ENCODE measurements at places on chromosomes 7 and 10. TPM values are rescaled to one million over a fixed set of nuclear protein-coding genes. Genes with fewer than 3 reads are reported as not detected.
A peak's percentile ranks its signal among the peaks of the same experiment; 100 is the strongest.

- peaks cover 9% of the 10 kb centered on the region for H3K36me3 ChIP-seq
- no peak for DNase-seq
- H3K4me1 ChIP-seq: peaks cover 85% of the 10 kb centered on the region
- H3K4me3 ChIP-seq: no peak overlapping the region
- H3K27ac ChIP-seq: peak overlapping the region; percentile 86
These were observed 20.6 kb upstream of the C10orf105 start for GRCh38 chr10:71740069-71740653.

DNA sequence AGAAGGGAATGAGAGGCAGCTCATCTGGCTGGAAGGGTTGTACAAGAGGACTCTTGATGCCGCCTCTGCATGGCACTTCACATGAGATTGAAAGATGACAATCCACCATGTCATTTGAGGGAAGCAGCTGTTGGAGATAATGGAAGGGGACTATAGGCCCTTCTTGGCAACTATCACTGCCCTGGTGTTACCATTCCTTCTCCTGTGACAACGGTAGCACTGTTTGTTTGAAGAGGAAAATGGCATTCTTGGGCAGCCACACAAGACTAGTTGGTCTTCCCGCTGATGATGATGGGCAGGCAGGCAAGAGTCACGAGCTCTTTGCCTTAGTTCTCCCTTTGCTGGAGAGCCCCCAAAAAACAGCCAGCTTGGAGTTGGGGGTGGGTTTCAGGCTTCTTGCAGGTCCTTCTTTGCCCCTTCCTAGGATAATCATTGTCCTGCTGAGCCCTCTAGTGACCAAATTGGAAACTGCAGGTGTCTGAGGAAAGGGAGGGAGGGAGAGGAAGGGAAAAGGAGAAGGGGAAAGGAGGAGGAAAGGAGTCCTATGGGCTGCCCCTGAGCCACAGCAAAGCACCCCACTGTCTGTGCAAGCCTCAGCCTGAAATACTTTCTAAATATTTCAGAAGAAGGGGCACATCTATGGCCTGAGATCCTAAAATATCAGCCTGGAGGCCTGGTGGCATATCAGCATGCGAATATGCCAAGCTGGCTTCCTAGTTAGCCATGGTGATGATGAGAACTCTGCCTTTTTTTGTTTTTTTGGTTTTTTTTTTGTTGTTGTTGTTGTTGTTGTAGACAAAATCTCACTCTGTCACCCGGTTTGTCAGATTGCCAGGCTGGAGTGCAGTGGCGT lies 165.6 kb upstream of the KMT2E start:
- H3K4me3 ChIP-seq: no peak overlapping the region
- H3K27me3 ChIP-seq: peaks cover 19% of the 10 kb centered on the region
- H3K36me3 ChIP-seq: no peaks in the 10 kb centered on the region

DNA sequence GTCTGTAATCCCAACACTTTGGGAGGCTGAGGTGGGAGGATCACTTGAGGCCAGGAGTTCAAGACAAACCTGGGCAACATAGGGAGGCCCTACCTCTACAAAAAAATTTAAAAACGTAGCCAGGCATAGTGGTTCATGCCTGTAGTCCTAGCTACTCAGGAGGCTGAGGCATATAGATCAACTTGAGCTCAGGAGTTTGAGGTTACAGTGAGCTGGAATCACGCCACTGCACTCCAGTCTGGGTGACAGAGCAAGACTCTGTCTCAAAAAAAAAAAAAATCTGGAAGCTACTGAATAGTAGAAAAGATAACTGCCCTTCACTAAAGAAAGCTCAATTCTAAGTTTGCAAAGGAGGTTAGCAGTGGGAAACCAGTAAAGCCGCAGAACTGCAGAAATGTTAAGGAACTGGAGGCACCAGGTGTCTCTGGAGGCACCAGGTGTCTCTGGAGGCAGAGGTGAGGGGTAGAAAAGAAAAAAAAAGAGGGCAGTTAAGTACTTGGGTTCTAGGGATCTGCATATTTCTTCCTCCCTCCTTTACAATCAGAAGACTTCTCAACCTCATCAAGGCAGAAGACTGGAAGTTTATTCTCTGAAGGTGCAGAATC lies 56.5 kb downstream of the RNLS start:
- H3K4me1 ChIP-seq: peaks cover 3% of the 10 kb centered on the region
- no peak overlapping the region for H3K4me3 ChIP-seq
- H3K36me3 ChIP-seq: no peaks in the 10 kb centered on the region
- DNase-seq: no peak
- H3K27me3 ChIP-seq: peaks cover 6% of the 10 kb centered on the region

GRCh38 chr10:30625080-30625479 lies 4.5 kb downstream of the LYZL2 start:
- H3K4me1 ChIP-seq: no peaks in the 10 kb centered on the region
- no peak overlapping the region for H3K4me3 ChIP-seq
- H3K27ac ChIP-seq: no peak overlapping the region
- H3K27me3 ChIP-seq: peaks cover 29% of the 10 kb centered on the region

- H3K4me3 ChIP-seq: no peak overlapping the region
- H3K4me1 ChIP-seq: no peaks in the 10 kb centered on the region
- H3K36me3 ChIP-seq: no peaks in the 10 kb centered on the region
- H3K27me3 ChIP-seq: peaks cover 21% of the 10 kb centered on the region
- no peak for DNase-seq
- H3K27ac ChIP-seq: no peak overlapping the region
These were observed 38.3 kb downstream of the LIPJ start for GRCh38 chr10:88624840-88625239.

DNA sequence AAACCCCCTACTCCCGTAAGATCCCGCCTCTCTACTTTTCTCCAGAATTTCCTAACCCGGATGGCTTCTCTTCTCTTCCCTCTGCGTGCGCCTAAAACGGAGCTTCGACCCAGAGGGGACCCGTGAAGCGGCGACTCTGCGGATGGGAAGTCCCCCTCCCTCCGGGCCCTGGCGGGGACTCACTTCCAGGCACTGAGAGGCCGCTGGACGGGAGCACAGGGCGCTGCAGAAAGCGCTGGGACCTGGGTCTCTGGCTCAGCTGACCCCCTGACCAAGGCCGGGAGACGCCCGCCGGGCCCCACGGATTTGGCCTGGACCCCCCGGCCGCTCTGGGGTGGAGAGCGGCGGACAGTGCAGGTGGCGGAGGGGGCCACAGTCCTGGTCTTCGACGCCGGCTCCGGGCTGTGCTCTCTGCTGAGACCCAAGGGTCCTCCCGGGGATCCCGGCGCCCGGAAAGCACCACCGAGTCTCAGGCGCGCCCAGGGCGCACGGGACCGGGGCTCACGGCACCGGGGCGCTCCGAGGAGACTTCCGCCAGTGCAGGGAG lies 688 bp upstream of the FOXL3 start:
- no peak overlapping the region for H3K27ac ChIP-seq
- H3K27me3 ChIP-seq: peaks cover 29% of the 10 kb centered on the region
- H3K4me3 ChIP-seq: no peak overlapping the region
- no peak for DNase-seq
- H3K36me3 ChIP-seq: no peaks in the 10 kb centered on the region

DNA sequence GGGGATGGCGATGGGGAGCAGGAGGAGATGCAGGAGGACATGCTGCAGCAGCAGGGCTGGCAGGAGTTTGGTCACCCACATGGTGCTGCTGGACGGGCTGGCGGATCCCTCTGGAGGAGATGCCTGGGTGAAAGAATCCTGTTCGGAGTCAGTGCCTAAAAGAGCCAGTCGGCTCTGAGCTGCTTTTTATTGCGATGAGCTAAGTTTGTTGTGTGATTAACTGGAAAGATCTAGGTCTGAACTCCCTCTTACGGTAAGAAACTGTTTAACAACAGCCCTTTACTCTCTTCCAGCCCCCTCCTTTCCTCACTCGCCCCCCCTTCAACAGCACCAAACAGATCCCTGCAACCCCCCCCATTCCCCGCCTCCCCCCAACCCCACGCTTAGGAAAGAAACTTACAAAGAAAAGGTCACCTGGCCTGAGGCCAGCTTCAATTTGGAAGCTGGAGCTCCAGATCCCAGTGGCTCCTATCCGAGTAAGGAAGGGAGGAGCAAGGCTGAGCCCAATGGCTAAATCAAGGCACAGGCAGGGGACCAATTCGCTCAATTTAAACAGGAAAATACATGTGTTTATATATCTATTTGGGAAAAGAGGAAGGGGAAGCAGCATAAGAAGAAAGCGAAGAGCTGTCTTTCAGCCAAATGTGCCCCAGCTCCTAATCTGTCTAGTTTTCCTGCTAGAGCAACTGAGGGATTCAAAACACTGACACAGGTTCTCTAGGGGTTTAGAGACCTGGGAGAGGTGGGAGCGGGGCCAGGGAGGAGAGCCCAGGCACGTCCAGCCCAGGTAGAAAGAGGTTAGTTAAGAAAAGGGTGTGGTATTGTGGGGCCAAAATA lies at the start of gene HGF:
TSS of gene HGF (minus strand) at position 157 of the 837 bp plus-strand sequence. CDS start at position 81, 76 bp downstream.
- H3K4me1 ChIP-seq: no peaks in the 10 kb centered on the region
- H3K36me3 ChIP-seq: no peaks in the 10 kb centered on the region
- no peak for DNase-seq
- no peak within 1 kb of the TSS for H3K4me3 ChIP-seq

DNA sequence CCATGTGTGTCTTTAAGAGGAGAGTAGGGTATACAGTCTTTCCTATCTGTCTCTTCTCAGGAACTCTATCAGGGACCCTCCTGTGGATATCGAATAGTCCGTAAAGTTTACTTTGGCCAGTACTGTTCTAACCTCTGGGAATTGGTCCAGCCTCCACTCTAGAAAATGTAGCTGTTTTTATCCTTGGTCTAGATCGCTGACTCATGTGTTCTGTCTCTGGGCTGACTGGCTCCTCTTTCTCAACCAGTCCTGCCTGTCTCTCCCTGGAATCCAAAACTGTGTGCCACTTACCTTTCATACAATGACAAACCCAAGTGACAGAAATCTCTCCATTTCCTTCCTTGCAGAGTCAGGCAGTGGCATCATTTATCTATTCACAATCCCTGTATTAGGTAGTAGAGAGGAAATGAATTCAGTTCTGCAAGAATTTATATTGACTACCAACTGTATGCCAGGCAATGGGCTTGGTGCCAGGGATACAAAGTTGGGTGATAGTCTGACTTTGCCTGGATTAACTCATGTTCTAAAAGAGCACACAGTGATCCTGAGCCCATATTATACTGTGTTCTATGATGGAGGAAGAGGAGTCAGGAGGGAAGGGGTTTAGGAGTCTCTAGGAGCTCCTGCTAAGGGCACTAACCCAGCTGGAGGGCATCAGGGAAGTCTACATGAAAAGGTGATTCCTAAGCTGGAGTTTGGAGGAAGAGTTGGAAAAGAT lies 232.7 kb downstream of the LRMDA start:
- no peaks in the 10 kb centered on the region for H3K4me1 ChIP-seq
- no peak overlapping the region for H3K4me3 ChIP-seq

DNA sequence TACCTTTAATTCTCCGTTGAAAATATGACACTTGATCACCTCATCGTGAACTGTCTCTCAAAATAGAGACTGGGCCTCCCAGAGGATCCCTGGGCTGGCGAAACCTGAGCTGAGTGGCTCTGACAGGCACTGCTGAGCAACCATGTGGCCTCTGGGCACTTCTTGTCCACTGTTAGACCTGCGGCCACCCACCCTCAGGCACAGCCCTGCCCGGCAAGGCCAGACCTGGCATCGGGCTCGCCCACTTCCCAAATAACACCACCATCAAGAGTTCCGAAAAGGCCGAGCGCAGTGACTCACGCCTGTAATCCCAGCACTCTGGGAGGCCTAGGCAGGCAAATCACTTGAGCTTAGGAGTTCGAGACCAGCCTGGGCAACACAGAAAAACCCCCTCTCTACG lies 82.5 kb downstream of the COBL start:
- H3K4me3 ChIP-seq: no peak overlapping the region
- H3K4me1 ChIP-seq: no peaks in the 10 kb centered on the region
- no peaks in the 10 kb centered on the region for H3K36me3 ChIP-seq

- peaks cover 33% of the 10 kb centered on the region for H3K4me1 ChIP-seq
- H3K4me3 ChIP-seq: peak overlapping the region; percentile 98
- peaks cover 10% of the 10 kb centered on the region for H3K27me3 ChIP-seq
- H3K27ac ChIP-seq: peak overlapping the region; percentile 56
- H3K36me3 ChIP-seq: peaks cover 19% of the 10 kb centered on the region
These were observed 1.1 kb downstream of the RSU1 start for GRCh38 chr10:16816171-16816570.

DNA sequence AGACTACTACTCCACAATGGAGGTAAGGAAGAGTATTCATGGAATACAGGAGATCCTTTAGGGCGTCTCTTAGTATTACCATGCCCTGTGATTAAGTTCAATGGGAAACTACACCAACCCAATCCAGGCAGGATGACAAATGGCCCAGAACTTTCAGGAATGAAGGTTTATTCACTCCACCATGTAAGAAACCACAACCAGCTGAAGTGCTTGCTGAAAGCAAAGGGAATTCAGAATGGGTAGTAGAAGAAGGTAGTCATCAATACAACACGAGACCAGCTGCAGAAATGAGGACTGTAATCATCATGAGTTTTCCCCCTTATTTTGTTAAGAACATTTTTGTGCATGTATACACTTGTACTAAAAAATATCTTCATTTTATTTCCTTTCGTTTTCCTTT lies 76.6 kb downstream of the GPR37 start:
- no peaks in the 10 kb centered on the region for H3K36me3 ChIP-seq
- DNase-seq: no peak
- no peaks in the 10 kb centered on the region for H3K4me1 ChIP-seq
- H3K27me3 ChIP-seq: no peaks in the 10 kb centered on the region

DNA sequence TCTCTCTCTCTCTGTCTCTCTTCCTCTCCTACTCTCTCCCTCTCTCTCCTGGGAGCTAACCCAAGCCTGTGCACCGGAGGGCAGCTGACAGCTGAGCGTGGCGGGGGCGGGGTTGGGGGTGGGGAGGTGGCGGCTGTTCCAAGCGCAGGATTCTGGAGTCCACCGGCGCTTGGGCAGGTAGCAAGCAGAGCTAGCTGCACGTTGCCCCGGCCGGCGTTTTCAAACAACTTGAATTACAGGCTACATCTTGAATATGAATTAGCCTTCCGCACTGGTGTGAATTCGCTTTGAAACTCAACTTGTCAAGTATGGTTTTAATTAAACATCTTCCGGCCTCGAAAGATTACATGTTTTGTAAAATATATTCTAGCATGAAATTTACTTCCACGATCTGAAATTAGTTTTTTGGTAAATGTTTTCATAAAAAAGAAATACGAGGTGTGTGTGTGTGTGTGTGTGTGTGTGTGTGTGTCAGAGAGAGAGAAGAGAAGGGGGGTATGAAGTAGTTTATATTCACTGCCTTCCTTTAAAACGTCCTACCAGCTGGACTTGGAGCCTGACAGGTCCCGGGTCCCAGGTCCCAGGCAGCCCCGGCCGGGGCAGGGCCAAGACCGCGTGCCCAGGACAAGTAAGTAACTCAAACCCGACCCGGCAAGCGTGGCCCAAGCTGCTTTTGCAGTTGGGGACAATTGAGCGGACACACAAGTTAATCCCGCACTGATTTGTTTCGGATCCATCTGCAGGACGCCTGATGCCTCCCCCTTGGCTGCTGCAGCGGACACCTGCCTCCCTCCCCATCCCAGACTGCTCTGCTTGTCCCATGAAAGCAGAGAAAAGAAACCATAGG lies 9.0 kb upstream of the DLX6 start:
- H3K4me1 ChIP-seq: peaks cover 2% of the 10 kb centered on the region
- H3K27me3 ChIP-seq: peaks cover 95% of the 10 kb centered on the region
- H3K4me3 ChIP-seq: no peak overlapping the region
- H3K27ac ChIP-seq: no peak overlapping the region
- DNase-seq: no peak

DNA sequence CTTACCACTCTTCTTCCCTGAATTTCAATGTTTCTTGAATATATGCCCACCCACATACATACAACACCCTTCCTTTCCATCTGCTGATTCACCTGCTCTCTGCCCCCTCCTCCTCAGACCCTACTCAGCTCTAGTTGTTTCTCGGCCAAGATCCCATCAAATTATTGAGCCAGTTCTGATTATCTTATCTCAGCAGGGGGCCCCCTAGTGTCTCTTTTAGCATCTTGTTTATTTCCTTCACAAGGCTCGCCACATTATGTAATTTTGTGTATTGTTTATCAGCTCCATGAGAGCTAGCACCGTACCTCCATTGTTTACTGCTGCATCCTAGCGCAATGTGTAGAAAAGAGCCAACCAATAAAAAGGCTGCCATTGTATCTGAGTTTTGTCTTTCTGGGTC lies 71.9 kb downstream of the FAM13C start:
- H3K4me1 ChIP-seq: no peaks in the 10 kb centered on the region
- no peaks in the 10 kb centered on the region for H3K27me3 ChIP-seq
- no peak for DNase-seq

PGAM2 gene
- 0.42 TPM for total RNA-seq

CCL24 gene
- total RNA-seq: not detected
